NCI-H1417 (cell line): ENCODE measurements at places on chromosomes 5 and 9.

GRCh38 chr5:160133071-160133917 lies 14.0 kb upstream of the PWWP2A start:
- DNase-seq = peak; percentile 13

DNA sequence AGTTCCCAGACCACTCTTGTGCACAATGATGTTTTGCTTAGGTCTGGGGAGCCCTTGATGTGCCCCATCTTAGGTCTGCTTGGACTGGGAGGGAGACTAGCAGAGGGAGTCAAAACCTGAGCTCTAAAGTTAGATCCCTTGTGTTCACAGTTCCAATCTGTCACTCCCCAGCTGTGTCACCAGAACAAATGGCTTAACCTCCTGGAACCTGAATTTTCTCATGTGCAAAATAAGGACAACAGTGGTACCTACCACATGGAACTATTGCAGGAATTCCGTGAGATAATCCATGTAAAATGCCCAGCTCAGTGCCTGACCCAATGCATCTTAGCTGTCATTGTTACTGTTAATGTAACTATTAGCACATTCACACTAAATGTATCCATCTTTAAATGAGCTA lies 45.5 kb downstream of the GALNT10 start:
- DNase-seq = no peak

DNA sequence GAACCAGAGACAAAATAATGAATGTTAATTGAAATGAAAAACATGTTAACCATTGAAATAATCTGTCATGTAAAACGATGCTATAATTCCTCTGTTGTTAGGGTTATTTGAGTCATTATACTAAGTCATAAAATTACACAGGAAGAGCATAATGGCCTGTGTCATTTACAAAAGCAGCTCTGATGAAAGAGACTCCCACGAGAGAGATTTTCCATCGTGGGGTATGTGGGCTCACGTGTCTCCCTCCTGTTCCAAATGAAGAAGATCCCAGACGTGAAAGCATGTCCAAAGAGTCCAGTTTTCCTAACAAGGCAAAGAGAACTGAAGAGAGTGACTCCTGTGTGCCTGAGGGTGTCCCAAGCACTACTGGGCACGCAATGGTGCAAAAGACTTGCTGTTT lies 379.8 kb downstream of the SPOCK1 start:
- no peak for DNase-seq

GRCh38 chr5:102986074-102986473 lies 133.9 kb downstream of the GIN1 start:
- DNase-seq = no peak
